ENCODE measurements at places on chromosomes 2 and 18.
A peak's percentile ranks its signal among the peaks of the same experiment; 100 is the strongest.

DNA sequence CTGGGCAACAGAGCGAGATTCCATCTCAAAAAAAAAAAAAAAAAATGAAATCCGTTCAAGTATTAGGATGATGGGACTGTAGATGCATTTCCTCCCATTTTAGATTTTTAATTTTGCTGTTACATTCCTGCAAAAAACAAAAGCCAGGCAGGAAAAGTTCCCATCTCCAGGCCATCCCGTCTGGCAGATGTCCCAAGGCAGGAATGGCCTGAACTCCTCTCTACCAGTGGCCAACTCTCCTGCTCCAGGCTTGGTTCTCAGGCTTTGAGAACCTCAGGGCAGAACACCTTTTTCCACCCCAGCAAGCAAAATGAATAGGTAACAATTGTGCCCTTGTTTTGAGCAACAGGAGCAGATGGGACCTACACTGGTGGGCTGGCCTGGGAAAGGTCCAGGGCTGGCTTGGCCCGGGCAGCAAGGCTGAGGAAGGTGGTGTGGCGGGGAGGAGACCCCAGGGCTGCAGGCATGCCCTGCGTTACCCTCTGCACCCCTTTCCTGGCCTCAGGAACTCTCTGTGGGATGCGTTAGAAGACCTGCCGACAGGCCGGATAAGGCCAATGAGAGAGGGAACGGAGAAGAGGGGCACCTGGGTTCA lies 86.0 kb downstream of the FAM210A start:
- DNase-seq: no peak

DNA sequence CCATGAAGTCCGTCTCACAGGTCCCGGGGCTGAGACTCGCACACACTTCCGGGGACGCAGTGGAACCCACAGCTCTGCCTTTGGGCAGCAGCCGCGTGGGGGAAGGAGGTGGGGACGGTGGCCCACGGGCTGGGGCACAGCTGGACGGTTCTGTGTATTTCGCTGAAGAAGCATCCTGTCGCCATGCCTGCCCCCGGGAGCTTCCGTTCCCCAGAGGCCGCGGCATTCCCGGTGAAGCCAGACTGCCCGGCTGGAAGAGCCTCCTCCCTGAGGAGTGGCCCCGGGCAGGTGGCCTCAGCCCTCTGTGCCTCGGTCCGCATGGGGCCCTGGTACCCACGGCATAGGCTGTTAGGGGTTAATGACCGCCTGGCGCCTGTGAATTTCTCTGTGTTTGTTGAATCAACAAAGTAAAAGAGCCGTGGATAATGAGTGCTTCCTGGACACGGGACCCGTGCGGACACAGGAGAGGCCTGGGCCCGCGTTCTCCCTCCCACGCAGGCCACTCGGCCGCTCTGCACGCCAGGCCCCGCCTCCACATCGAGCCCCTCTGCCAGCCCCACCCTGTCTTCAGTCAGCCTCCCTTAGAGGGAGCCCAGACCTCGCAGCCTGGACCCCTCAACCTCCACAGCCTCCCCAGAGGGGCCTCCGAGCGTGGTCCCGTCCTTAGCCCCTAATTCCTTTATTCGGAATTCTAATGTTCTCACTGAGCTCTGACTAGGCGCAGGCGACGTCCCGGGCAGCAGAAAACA lies 51.0 kb downstream of the KCNG2 start:
- no peak for DNase-seq

DNA sequence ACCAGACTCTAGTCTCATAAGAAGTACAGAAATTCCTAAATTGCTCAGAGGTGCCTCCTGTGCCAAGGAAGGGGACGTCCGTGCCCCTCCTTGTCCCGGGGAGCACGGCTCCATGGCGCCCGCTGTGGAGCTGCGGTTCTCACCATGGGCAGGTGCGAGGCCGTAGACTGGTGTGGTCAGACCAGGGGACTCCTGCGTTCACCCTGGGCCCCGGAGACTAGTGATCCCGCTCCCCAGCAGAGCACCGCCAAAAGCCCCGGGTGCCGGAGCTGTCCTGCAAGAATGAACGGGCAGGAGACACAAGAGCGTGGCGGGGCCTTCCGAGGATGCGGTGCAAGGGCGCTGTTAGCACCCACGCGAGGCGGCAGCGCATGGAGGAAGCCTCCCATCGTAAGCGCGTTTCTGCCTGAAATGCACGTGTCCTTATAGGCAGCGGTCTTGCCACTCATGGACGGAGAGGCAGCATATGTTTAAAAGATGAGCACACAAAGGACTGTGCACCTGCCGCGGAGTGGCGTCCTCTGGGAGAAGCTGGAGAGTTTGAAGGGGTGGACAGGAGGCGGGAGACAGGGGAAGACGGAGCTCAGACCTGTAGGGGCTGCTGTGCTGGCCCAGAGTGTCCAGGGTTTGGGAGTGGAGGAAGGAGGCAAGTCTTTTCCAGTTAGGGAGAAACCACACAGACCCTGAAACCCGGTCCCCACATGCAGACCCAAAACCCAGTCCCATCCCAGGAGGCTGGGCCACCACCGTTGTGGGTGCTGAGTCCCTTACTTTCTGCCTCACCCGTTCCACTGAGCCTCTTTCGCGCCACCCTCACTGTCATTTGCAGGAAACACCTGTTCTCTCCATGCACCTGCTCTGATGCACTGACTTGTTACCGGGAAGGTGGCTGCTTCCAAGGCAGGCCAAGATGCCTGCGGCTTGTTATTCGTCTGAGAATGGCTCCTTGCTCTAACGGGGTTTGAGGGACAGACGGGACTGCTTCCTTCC lies 7.5 kb upstream of the KCNG2 start:
- DNase-seq: no peak

DNA sequence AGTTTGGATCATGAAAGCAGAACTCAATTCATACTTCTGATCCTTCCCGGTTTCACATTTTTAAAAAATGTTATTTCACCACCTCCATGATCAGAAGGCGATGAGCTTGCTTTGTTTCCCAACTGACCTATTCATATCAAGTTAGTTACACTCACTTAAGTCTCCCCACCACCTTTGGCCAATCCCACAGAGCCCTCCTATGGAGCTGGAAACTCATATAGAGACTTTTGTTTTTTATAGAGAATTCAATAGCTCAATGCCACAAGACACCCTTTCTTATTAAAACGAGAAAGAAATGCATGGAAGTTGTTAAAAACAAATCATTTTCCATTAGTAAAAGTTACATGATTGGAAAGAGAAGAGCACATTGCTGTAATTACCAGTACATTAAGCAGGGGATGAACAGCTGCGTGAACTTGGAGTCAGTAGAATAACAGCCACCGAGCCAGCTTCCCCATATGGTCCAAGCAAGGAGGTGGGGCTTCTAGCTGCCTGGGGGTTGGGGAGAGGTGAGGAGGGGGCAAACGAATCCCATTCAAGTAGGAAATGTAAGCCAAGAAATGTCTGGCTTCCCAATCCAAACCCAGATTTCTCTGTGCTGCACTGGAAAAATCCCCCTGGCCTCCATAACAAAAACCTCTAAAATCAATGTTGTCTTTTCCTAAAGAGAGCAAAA lies 614.5 kb downstream of the IRS1 start:
- peak; percentile 40 for DNase-seq

GRCh38 chr2:9300829-9301453 lies 94.3 kb downstream of the ASAP2 start:
- no peak for DNase-seq

GRCh38 chr2:23637011-23637778 lies 252.2 kb downstream of the KLHL29 start:
- no peak for DNase-seq

- DNase-seq: no peak
These were observed 31.6 kb downstream of the EPB41L3 start for GRCh38 chr18:5512176-5512575.

DNA sequence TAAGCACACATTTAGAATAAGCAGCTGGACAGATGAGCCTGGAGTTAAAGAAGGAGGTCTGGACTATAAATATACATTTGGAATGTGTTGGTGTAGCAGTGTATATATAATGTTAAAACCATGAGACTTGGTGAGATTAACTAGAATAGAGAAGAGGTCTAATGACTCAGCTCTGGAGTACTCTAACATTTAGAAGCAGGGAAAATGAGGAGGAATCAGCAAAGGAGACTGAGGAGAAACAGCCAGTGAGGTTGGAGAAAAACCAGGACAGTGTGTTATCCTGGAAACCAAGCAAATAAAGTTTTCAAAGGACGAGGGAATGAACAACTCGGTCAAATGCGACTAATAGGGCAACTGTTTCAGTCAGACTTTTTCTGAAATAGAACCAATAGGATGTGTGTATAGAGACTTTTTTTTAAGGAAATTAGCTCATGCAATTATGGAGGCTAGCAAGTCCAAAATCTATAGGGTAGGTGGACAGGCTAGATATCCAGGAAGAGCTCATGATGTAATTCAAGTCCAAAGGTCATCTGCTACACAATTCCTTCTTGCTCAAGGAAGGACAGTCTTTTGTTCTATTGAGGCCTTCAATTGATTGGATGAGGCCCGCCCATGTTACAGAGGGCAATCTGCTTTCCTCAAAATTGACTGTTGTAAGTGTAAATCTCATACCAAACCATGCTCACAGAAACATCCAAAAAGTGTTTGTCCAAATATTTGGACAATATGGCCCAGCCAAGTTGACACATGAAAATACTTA lies 10.8 kb upstream of the SESTD1 start:
- DNase-seq: no peak

- no peak for DNase-seq
These were observed 74.0 kb downstream of the TTC27 start for GRCh38 chr2:32701806-32702205.

DNA sequence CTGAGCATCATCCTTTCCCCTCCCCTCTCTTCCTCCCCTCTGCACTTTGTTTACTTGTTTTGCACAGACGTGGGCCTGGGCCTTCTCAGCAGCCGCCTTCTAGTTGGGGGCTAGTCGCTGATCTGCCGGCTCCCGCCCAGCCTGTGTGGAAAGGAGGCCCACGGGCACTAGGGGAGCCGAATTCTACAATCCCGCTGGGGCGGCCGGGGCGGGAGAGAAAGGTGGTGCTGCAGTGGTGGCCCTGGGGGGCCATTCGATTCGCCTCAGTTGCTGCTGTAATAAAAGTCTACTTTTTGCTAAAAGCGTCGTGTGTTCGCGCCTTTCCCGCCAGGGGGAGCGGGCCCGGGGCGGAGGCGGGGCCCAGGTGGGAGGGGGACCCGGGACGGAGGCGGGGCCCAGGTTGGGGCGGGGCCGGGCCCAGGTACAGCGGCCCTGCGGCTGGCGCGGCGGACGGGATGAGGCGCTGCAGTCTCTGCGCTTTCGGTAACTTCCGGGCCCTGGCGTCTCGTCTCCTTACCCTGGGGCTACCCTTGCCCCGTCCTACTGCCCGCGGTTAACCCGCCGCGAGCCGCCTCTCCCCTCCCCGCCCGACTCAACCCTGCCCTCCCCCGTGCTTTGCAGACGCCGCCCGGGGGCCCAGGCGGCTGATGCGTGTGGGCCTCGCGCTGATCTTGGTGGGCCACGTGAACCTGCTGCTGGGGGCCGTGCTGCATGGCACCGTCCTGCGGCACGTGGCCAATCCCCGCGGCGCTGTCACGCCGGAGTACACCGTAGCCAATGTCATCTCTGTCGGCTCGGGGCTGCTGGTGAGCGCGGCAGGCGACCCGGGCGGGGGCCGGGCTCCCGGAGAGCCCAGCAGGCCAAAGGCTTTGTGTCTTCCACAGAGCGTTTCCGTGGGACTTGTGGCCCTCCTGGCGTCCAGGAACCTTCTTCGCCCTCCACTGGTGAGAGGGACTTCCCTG lies at the start of gene KRTCAP3:
TSS of gene KRTCAP3 (plus strand) at position 424 of the 962 bp plus-strand sequence. CDS start at position 456, 32 bp downstream.
- DNase-seq: no peak

DNA sequence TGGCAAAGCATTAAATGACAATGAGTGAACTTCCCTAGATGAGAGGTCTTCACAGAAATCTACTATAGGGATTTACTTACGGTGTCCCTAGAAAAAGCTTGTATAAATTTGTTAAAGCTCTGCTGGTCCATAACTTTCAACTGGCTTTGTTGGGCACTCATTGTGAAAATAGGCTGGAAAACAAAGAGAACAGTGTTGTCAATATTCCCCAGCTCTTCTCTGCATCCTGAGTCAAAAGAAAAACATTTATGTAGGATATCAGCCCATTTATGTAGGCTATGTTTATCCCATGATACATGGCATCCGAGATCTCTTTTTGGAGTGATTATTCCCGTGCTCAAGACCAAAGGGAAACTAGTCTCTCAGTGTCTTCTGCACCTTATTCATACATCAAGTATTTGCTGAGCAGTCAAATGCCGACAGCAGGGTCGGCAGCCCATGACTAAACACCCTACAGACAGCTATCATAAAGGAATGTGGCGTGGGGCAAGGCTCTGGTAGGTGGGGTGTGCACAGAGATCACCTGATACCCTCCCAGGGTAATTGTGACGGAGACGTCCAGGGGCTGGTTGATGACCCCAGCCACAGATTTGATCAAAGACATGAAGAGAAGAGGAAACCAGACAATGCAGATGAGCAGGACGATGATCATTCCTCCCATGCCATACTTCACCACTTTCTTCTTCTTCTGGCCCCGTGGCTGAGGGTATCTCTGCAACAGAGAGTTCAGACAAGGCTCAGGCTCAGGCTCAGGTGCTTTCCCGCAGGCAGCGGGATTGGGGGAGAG lies 155.9 kb downstream of the NAPG start:
- no peak for DNase-seq

- peak; percentile 34 for DNase-seq
These were observed 54.0 kb downstream of the HRH4 start for GRCh38 chr18:24514439-24514838.

DNA sequence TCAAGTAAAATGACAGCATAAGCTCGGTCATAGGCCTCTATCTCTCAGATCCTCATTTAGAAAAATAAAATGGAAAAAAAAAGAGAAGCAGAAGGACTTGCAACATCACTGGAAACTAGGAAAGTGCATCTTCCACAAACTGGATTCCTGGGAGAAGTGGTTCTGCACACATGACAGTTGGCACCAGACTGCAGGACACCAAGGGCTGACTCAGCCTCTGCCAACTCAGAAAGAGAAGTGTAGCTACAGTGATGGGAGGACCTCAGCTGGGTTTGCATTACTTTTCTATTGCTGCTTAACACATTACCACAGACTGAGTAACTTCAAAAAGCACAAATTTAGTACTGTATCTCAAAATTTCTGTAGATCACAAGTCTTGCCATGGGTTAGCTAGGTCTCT lies 409.5 kb upstream of the GCFC2 start:
- no peak for DNase-seq

DNA sequence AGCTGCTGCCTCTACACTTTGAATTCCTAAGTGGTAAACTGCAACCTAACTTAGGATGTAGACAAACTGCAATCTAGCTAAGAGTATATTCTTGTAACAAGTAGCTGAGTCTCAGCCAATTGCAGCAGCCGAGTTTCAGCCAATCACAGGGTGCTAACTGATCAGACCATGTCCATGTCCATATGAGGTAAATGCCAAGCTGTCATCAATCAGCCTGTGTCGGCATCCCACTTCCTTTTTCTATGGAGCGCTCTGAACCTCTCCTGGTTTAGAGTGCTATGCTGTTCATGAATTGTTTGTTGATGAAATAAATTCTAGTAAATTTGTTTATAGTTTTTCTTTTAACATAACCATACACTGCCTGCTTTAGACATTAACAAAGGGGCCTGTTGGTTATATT lies 408.8 kb downstream of the NBAS start:
- no peak for DNase-seq

GRCh38 chr2:29042561-29043075 lies 31.7 kb downstream of the PCARE start:
- peak; percentile 29 for DNase-seq

DNA sequence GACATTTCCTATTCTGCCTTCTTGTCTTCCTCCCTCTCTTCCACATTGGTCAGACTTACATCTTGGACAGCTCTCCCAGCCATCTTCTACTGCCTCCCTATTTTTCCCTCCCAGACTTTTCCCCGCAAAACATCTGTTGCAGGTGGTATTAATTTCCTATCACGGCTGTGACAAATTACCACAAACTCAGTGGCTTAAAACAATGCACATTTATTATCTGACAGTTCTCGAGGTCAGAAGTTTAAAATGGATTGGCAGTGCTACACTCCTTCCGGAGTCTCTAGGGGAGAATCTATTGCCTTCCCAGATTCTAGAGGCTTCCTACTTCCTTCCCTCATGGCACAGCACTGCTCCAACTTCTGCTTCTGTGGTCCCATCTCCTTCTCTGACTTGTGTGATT lies 33.3 kb downstream of the STRADB start:
- DNase-seq: no peak
